NCI-H1092 (cell line): ENCODE measurements at places on chromosomes 16 and 17.

DNA sequence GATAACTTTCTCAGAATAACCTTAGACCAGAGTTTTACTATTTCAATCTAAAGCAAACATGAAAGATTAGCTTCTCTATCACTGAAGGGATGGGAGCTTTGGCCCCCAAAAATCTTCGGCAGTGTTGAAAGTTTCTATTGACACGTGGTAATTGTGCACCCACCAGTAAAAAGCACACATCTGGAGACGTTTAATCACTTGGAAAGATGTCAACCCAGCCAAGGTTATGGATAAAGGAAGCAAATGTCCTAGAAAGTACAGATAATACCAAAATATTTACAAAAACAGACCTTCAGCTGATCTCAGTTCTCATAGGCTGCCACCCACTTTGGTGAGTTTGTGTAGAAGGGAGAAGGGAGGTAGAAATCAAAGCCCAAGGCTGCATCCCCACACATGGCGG lies 5.3 kb downstream of the MYCBPAP start:
- DNase-seq = no peak

DNA sequence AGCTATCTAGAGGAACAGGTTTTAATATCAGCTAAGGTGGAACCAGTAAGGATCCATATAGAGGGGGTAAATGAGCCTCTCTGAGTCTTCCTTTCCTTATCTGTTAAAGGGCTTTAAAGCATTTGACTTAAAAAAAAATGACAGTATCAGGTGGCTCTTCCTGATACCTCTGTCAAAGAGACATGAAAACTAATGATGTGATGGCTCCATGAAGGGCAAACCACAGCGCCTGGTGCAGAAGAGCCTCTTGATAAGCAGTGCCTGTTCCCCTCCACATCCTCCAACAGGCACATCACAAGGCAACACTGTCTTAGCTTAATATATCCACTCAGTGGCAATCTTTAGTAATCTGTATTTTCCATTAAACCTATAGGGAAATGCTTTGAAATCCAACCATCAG lies 68.9 kb downstream of the USP31 start:
- DNase-seq = no peak

DNA sequence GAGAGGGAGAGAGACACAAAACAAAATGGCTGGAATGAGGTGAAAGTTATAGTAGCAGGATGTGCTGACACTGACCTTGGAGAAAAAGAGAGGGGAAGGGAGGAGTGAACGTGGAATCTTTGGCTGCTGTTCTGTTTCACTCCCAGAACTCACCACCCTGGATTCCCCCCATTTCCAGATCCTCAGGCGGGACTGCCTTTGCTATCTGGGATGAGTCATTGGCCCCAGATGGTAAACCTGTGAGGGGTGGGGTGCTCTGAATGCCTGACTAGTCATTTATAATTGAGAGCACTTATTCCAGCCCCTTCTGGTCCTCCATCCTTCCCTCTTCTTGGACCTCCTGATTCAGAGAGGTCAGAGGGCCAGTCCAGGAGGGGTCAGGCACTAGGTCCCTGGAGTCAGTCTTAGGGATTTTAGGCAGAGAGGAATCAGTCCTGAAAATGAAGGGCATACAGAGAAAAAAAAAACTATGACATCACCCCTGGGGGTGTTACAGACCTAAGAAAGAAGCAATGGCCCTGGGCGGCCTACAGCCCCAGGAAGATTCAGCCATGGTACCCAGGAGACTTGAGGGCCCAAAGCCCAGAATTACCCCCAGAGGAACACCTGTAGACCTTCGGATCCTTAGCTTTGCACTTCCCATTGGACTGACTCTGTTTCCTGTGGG lies 2.2 kb upstream of the ZG16 start:
- no peak for DNase-seq

GRCh38 chr17:40611840-40612474 lies 35.7 kb downstream of the SMARCE1 start:
- DNase-seq = no peak
